ENCODE measurements at places on chromosomes 12 and 14. TPM values are rescaled to one million over a fixed set of nuclear protein-coding genes. Genes with fewer than 3 reads are reported as not detected.

The LRRK2 gene
- 40.6 TPM for polyA plus RNA-seq

The PTHLH gene
- 1.4 TPM for polyA plus RNA-seq

The HVCN1 gene
- polyA plus RNA-seq, result 9.9 TPM

The DNM1L gene
- 114 TPM for polyA plus RNA-seq

The KRT72 gene
- polyA plus RNA-seq, result not detected

The GPR137C gene
- polyA plus RNA-seq, result 8.0 TPM

The INHBC gene
- polyA plus RNA-seq, result 0.30 TPM

The PRB3 gene
- 0.08 TPM for polyA plus RNA-seq

The CATSPERB gene
- polyA plus RNA-seq, result 0.60 TPM

The ZC2HC1C gene
- polyA plus RNA-seq, result 7.1 TPM

The KRT6C gene
- polyA plus RNA-seq, result not detected

The PLA2G1B gene
- 0.73 TPM for polyA plus RNA-seq

The IL31 gene
- not detected for polyA plus RNA-seq
